Sigmoid colon (tissue), 7 donors: ENCODE measurements at places on chromosomes 4 and X. TPM values are rescaled to one million over a fixed set of nuclear protein-coding genes. Genes with fewer than 3 reads are reported as not detected.

DNA sequence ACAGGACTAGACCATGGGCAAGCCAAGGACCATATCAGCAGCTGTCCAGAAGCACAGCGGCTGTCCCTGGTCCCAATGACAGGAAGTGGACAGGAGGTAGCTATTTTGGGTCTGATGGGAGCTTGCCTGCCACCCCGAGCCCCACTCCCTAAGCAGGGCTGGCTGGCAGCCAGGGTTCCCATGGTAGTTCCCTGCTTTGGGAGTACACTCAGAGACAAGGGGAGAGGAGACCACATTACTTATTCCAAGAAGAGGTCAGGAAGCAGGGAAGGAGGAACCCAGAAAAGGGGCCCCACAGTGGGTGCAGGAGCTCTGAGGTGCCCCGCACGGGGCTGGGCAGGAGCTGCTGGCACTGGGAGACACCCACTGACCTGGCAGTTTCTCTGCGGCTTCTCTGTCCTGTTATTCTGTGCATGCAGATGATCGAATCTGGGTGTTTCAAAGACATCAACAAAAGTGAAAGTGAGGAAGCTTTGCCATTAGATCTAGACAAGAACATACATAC lies 36.3 kb downstream of the HTT-AS start:
- peaks cover 11% of the 10 kb centered on the region for H3K27me3 ChIP-seq
- no peak for DNase-seq
- H3K36me3 ChIP-seq: no peaks in the 10 kb centered on the region
- H3K27ac ChIP-seq: no peak overlapping the region
- no peaks in the 10 kb centered on the region for H3K4me1 ChIP-seq
- peak overlapping the region; percentile 28 for H3K4me3 ChIP-seq

GRCh38 chrX:119145241-119145653 lies 17.6 kb upstream of the KIAA1210 start:
- no peak overlapping the region for H3K27ac ChIP-seq
- H3K4me3 ChIP-seq: no peak overlapping the region
- no peak for DNase-seq
- no peaks in the 10 kb centered on the region for H3K27me3 ChIP-seq
- no peaks in the 10 kb centered on the region for H3K36me3 ChIP-seq
- no peaks in the 10 kb centered on the region for H3K4me1 ChIP-seq

- H3K36me3 ChIP-seq: no peaks in the 10 kb centered on the region
- H3K27me3 ChIP-seq: no peaks in the 10 kb centered on the region
- H3K4me1 ChIP-seq: no peaks in the 10 kb centered on the region
Observed at GRCh38 chrX:109934434-109934833, 68.5 kb upstream of the TMEM164 start.

GRCh38 chr4:158538176-158538575 lies 16.5 kb downstream of the RXFP1 start:
- no peaks in the 10 kb centered on the region for H3K4me1 ChIP-seq
- no peaks in the 10 kb centered on the region for H3K27me3 ChIP-seq
- H3K4me3 ChIP-seq: no peak overlapping the region
- H3K27ac ChIP-seq: no peak overlapping the region

GRCh38 chr4:146442801-146443200 lies 78.9 kb downstream of the SLC10A7 start:
- no peaks in the 10 kb centered on the region for H3K36me3 ChIP-seq
- H3K27ac ChIP-seq: no peak overlapping the region
- no peak overlapping the region for H3K4me3 ChIP-seq
- DNase-seq: no peak
- H3K4me1 ChIP-seq: no peaks in the 10 kb centered on the region

DNA sequence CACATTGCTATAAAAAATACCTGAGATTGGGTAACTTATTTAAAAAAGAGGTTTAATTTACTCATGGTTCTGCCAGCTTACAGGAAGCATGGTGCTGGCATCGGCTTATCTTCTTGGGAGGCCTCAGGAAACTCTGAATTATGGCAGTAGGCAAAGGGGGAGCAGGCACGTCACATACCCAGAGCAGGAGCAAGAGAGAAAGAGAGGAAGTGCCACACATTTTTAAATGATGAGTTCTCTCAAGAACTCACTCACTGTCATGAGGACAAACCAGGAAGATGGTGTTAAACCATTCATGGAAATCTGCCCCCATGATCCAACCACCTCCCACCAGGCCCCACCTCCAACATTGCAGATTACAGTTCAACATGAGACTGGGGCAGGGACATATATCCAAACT lies 10.0 kb upstream of the AFF1 start:
- H3K4me3 ChIP-seq: no peak overlapping the region
- no peaks in the 10 kb centered on the region for H3K4me1 ChIP-seq
- H3K27me3 ChIP-seq: no peaks in the 10 kb centered on the region
- H3K36me3 ChIP-seq: peaks cover 9% of the 10 kb centered on the region
- H3K27ac ChIP-seq: no peak overlapping the region

DNA sequence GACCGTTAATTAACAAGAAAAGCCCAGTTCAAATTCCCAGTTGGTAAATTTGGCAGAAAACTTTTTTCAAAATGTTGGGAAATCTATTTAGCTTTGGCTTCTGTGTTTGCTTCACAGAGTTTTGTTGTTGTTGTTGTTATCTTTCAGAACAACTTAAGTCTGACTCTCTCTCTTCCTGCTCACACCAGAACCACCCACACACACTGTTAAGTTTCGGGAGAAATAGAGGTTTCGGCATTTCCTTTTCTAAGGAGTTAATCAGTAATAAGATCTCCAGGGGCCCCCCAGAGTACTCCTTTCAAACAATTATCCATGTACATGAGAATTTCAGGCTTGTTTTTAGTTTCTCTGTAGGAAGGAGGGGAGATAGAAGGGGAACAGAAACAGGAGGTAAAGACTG lies 106.2 kb upstream of the PTCHD1 start:
- DNase-seq: no peak
- no peak overlapping the region for H3K4me3 ChIP-seq
- no peak overlapping the region for H3K27ac ChIP-seq
- H3K27me3 ChIP-seq: no peaks in the 10 kb centered on the region

- H3K27me3 ChIP-seq: no peaks in the 10 kb centered on the region
- no peaks in the 10 kb centered on the region for H3K4me1 ChIP-seq
- no peaks in the 10 kb centered on the region for H3K36me3 ChIP-seq
Observed at GRCh38 chr4:23903859-23904438, 14.1 kb upstream of the PPARGC1A start.

- H3K4me3 ChIP-seq: no peak overlapping the region
- no peak overlapping the region for H3K27ac ChIP-seq
- no peak for DNase-seq
- no peaks in the 10 kb centered on the region for H3K27me3 ChIP-seq
- H3K4me1 ChIP-seq: peaks cover 60% of the 10 kb centered on the region
Observed at GRCh38 chr4:148069086-148069894, 337.4 kb downstream of the ARHGAP10 start.

DNA sequence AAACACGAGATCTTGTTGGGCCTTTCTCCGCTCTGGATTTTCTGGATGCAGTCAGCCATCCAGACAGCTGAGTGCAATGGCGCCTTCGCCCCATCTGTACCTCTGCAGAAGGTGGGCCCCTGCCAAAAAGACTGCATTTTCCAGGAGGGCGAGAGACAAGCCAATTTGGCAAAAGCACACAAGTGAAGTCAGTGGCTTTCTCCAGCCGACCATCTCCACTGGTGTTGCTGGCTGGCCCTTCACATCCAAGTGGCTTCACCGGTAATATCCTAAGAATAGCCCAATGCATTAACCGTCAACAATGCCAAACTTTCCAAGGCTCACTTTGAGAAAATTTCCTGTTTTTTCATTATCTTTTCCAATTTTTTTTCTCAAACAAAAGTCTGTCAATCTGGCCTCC lies 96.2 kb upstream of the MXRA5 start:
- no peaks in the 10 kb centered on the region for H3K4me1 ChIP-seq
- H3K36me3 ChIP-seq: no peaks in the 10 kb centered on the region
- no peaks in the 10 kb centered on the region for H3K27me3 ChIP-seq
- DNase-seq: no peak

DNA sequence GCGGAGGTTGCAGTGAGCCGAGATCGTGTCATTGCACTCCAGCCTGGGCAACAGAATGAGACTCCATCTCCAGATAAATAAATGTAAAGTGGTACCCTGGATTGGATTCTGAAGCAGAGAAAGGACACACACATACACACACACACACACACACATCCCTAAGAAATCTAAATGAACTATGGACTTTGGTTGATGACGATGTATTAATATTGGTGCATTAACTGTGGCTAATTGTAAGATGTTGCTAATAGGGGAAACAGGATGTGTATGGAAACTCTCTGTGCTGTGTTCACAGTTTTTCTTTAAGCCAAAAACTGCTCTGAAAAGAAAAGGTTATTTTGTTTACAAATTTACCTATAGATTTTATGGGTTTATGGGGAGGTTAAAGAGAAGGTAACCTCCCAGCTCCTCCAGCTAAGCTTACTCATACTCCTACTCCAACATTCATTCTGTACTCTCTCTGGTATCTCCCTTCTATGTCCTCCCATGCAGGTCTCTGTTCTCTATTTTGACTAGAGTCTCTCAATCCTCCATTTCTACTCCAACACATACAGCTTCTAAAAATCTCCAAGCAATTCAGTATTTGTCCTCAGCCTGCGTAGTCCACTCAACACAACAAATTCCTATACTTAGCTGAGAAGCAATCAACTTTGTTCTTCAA lies 46.5 kb upstream of the RELL1 start:
- no peak overlapping the region for H3K4me3 ChIP-seq
- DNase-seq: no peak
- H3K36me3 ChIP-seq: no peaks in the 10 kb centered on the region

DNA sequence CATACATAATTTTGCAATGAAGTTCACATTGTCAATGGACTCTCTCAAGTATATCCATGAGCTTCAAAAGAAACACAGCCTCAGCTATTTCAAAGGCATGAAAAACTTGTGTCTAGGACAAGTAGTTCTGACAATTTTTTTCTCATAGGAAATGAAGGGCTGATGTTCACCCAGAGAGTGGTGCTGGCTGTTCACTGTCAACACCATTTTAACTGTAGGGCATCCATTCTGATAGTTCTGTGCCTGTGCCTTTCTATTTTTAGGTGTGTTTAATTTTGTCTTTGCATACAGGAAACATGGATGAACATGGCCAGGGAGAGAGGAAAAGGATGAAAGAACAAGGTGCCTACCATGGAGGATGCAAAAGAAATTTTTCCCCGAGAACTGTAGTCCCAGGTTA lies 135.3 kb upstream of the MAP9 start:
- H3K36me3 ChIP-seq: no peaks in the 10 kb centered on the region
- no peak for DNase-seq
- no peak overlapping the region for H3K27ac ChIP-seq
- H3K4me1 ChIP-seq: no peaks in the 10 kb centered on the region

GRCh38 chr4:48693856-48694574 lies 86.1 kb downstream of the FRYL start:
- DNase-seq: no peak
- H3K27ac ChIP-seq: no peak overlapping the region
- H3K27me3 ChIP-seq: no peaks in the 10 kb centered on the region

GRCh38 chrX:31836479-31836878 lies 764.6 kb upstream of the FTHL17 start:
- no peaks in the 10 kb centered on the region for H3K4me1 ChIP-seq
- H3K36me3 ChIP-seq: no peaks in the 10 kb centered on the region
- DNase-seq: no peak
- no peaks in the 10 kb centered on the region for H3K27me3 ChIP-seq
- H3K27ac ChIP-seq: no peak overlapping the region

- no peak overlapping the region for H3K27ac ChIP-seq
- H3K27me3 ChIP-seq: no peaks in the 10 kb centered on the region
- DNase-seq: no peak
- H3K36me3 ChIP-seq: no peaks in the 10 kb centered on the region
Observed at GRCh38 chrX:123080065-123080464, 104.0 kb upstream of the GRIA3 start.

DNA sequence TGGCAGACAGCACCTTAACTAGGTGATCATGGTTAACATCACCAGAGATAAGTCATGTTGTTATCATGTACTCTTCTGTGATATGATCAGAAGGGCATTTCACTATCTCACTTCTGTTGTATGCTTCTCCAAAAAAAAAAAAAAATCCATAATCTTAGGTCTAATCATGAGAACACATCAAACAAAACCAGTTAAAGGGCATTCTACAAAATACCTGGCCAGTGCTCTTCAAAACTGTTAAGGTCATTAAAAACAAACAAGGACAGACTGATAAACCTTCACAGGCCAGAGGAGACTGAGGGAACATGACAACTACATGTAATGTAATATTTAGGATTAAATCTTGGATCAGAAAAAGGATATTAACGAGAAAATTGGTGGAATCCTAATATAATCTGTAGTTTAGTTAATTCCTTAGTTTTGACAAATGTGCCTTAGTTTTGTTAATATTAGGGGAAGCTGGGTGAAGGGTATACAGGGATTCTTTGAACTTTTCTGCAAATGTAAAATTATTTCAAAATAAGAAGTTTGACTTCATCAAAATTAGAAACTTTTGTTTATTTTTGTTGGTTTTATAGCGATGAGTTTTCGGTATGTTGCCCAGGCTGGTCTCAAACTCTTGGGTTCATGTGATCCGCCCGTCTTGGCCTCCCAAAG lies 18.0 kb downstream of the RBM10 start:
- H3K4me3 ChIP-seq: no peak overlapping the region
- no peaks in the 10 kb centered on the region for H3K4me1 ChIP-seq
- DNase-seq: no peak
- H3K36me3 ChIP-seq: no peaks in the 10 kb centered on the region
- no peaks in the 10 kb centered on the region for H3K27me3 ChIP-seq

GRCh38 chrX:43840265-43840664 lies 42.0 kb downstream of the MAOB start:
- no peaks in the 10 kb centered on the region for H3K27me3 ChIP-seq
- no peaks in the 10 kb centered on the region for H3K36me3 ChIP-seq
- no peaks in the 10 kb centered on the region for H3K4me1 ChIP-seq

DNA sequence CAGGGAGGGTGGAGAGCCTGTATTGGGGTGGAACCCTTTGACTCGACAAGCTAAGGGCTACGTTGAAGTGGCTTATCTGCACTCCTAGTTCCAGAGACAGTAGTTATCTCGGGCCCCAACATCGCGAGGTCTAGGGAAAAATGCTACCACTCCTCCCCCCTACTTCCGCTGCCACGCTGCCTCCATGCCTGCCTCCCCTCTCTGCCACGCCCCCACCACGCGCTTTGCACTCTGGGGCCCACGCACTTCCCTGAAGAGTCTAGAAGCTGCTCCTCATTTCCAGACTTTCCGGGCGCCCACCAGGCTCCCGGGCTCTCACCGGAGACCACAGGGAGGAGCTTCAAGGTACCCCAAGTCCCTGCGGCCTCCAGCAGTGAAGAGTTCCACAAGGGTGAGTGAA lies at the start of gene PASD1:
PASD1 (plus strand) TSS at position 227 of the 400 bp plus-strand sequence. CDS start 37,879 bp downstream, outside the sequence.
- H3K4me3 ChIP-seq: no peak within 1 kb of the TSS
- H3K36me3 ChIP-seq: no peaks in the 10 kb centered on the region
- H3K27ac ChIP-seq: no peak within 1 kb of the TSS
- H3K27me3 ChIP-seq: no peaks in the 10 kb centered on the region
- H3K4me1 ChIP-seq: no peaks in the 10 kb centered on the region

- no peak for DNase-seq
- H3K4me1 ChIP-seq: no peaks in the 10 kb centered on the region
- no peak overlapping the region for H3K4me3 ChIP-seq
- H3K27ac ChIP-seq: peak overlapping the region; percentile 7
- H3K27me3 ChIP-seq: no peaks in the 10 kb centered on the region
- no peaks in the 10 kb centered on the region for H3K36me3 ChIP-seq
Observed at GRCh38 chr4:148053298-148054003, 321.6 kb downstream of the ARHGAP10 start.

BTK gene
- total RNA-seq: 8.6 TPM

BRS3 gene
- total RNA-seq: not detected

CPE gene
- 64.5 TPM for total RNA-seq

YIPF7 gene
- total RNA-seq: not detected

OPRPN gene
- not detected for total RNA-seq

GNRHR gene
- total RNA-seq: not detected

ADH4 gene
- not detected for total RNA-seq

MAOB gene
- 23.2 TPM for total RNA-seq
